ENCODE measurements at places on chromosomes 1 and 21. TPM values are rescaled to one million over a fixed set of nuclear protein-coding genes. Genes with fewer than 3 reads are reported as not detected.

DNA sequence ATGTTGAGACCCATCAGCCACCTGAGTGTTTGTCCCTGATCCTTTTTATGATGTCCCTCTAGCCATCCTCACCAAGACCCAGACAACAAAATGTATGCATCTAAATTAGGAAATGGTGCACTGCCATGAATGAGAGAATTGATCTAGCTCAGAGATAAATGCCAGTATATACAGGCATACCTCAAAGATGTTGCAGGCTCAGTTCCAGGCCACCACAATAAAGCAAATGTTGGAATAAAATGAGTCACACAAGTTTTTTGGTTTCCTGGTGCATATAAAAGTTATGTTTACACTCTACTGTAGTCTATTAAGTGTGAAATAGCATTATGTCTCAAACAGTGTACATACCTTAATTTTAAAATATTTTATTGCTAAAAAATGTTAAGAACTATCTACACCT is 63.9 kb downstream of the CHIA start:
- DNase-seq = no peak

DNA sequence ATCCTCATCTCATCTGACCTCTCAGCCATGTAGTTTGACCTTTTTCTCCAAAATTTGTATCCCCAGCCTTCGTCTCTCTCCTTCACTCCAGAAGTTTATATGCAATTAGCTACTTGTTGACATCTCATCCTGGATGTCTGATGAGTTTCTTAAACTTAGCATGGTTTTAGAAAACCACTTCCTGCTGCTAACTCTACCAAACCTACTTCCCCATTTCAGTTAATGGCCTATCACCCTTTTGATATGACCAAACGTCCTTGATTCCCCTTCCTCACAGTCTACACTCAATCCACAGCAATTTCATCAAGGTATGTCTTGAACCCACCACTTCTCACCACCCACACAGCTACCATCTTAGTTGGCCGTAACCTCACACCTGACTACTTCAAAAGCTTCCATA is 121.9 kb downstream of the LRRC40 start:
- DNase-seq = no peak

- no peak for DNase-seq
Measured at GRCh38 chr1:206002160-206002559, 1.0 kb downstream of the RAB7B start.

- no peak for DNase-seq
Measured at GRCh38 chr1:3352299-3352951, 102.0 kb upstream of the ARHGEF16 start.

The SPRR1B gene
- 0.23 TPM for polyA plus RNA-seq
